Left cardiac atrium (tissue), 4 donors: ENCODE measurements at places on chromosomes 3 and 15. TPM values are rescaled to one million over a fixed set of nuclear protein-coding genes. Genes with fewer than 3 reads are reported as not detected.

The GOLGA8S gene
- total RNA-seq: 0.44 TPM

The IGSF11 gene
- total RNA-seq: 2.7 TPM

- no peak for DNase-seq
Measured at GRCh38 chr15:67149068-67149772, 83.8 kb downstream of the SMAD3 start.

The FGF7 gene
- 37.1 TPM for total RNA-seq
